ENCODE measurements at places on chromosomes 11 and 22.

DNA sequence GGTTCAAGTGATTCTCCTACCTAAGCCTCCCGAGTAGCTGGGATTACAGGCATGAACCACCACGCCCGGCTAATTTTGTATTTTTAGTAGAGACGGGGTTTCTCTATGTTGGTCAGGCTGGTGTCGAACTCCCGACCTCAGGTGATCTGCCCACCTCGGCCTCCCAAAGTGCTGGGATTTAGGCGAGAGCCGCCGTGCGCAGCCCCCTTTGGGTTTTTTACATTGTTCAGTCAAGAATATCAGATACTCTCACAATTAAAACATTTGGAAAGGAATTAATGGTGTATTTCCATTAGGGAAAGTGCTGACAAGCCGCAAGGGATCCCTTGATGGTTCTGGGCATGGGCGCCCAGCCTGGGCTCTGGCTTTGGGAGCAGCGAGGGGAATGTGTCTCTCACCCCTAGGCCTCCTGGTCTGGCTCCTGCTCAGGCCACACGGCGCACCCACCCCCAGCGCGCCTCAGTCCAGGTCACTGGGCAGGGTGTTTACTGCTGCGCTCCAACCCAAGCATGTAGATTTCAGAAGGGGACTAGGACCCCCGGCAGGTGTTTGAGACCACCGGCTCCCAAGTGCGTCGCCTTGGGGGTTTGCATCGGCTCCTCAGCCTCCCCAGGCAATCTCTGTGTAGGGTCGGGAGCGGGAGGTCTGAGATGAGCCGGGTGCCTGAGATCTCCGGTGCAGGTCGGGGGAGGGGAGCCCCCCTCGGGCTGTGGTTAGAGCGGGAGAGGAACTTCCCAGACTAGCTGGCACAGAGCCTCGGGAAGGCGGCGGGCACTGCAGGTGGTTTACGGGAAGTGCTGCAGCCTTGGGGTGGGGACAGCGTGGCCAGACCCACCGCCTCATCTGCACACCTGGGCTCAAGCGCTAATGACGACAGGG, 809 bp upstream of the IRF7 start:
- no peak for ATAC-seq

- ATAC-seq: no peak
These were observed 4.8 kb downstream of the PKP3 start for GRCh38 chr11:398826-399225.

DNA sequence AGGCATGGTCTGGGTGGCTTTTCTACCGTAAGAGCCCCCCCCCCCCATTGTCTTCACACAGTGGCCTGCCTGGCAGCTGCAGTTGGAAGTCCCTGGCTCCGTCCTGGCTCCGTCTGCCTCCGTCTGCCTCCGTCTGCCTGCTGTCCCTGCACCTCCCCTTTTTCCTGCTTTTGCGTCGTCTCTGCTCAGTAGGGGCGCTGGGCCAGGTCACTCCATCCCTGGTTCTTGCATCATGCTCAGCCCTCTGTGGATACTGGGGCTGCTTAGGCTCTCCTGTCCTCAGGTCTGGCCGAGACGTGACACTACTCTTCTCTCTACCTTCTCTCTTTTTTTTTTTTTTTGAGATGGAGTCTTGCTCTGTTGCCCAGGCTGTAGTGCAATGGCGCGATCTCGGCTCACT, 27.8 kb downstream of the AP2A2 start:
- no peak for ATAC-seq

DNA sequence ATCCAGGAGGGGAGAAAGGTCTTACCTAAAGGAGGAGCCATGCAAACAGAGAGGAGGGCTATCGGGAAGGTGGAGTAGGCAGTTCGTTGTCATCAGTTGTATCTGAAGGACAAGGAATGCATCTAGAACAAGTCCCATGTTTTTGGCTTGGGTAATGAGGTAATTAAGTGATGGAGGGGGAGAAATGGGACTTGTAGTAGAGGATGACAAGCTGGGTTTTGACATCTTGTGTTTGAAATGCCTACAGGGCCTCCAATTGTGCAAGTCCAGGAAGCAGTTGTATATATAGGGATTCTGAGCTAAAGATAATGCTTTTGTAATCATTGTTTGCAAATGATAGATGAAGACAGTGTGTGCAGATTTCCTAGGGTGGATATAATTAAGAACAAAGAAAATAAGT, 622.8 kb downstream of the NTM start:
- no peak for ATAC-seq

DNA sequence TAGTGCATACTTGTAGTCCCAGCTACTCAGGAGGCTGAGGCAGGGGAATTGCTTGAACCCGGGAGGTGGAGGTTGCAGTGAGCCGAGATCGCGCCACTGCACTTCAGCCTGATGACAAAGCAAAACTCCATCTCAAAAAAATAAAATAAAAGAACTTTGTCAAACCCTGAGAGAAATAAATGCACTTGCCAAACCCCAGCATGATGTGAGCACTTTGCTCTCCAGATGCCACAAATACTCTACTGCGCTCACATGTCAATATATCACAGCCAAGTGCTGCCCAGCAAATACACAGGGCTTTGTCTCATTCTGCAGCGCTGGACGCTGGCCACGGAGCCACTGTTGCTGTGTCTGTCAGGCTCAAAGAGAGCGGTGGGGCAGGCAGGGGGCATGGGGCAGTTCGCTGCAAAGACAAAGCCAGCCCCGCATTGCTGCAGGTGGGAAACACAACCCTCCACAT, 45.1 kb downstream of the AHNAK start:
- no peak for ATAC-seq

DNA sequence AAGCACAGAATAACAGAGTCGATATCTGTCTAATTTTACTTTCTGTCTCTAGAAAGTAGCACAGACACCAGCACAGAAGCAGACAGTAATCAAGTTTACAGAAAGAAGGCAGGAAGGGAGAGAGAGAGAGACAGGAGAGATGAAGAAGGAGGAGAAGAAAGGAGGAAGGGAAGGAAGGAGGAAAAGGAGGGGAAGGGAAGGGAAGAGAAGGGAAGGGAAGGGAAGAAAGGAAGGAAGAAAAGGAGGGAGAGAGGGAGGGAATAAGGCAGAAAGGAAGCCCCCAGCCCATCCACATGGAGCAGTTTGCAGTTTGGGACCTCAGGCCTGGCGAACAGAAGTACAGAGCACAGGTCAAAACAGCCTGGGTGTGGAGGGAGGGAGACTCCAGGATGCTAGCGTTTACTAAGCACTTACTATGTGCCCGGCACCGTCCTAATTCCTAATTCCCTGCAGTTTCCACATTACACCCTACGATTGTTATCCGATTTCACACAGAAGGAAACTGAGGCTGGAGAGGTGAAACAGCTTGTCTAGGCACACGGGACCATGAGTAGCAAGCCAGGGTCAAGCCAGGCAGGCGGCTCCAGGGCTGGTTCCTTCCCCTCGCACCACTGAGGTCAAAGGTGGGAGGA, 46.0 kb upstream of the WNT7B start:
- no peak for ATAC-seq

DNA sequence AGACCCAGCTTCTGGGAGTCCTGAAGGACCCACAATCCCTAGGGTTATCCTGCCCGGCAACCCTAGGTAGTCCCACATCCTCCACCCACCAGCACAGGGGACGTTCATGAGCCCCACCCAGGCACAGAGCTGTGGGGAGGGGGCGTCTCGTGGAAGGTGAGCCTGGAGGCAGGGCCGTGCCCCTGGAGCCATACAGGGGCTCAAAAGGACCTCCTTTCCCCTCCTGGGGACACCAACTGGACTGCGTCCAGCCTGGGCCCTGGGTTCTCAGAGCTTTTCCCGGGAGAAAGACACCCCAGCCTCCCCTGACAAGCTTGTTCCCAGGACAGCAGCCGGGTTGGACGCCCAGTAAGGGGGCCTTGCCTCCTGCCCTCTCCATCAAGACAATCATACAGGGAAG, 78.4 kb downstream of the BRD1 start:
- no peak for ATAC-seq

GRCh38 chr11:69138265-69138664, 17.5 kb upstream of the SMIM38 start:
- ATAC-seq: no peak

DNA sequence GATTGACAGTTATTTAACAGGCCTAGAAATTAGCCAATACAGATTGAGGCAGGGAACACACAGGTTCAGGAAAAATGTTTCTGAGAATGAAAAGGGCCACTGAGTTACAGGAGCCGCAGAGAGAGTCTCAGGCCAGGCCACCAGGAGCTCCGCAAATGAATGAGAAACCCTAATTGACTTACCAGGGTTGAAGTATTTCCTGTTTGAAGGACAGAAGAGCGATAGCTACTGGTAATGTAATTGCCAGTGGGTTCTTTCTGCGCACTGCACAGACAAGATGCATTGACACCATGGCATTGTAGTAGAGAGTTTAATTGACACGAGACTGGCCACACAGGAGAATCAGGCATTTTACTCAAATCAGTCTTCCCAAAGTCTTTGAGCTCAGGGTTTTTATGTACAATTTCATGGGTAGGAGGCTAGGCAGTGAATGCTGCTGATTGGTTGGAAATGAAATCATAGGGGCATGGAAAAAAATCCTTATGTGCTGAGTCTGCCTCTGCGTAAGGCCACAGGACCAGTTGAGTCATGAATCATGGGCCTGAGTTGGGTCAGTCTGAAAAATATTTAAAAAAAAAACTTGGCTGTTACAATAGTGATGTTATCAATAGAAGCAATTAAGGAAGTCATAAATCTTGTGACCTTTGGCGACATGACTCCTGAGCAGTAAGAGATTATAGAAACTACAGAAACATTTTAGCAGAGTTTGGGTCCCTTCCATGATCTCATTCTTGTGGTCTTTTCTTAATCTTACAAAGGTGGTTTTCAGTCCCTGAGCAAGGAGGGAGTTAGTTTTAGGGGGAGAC, 203.8 kb downstream of the CASP12 start:
- ATAC-seq: no peak

DNA sequence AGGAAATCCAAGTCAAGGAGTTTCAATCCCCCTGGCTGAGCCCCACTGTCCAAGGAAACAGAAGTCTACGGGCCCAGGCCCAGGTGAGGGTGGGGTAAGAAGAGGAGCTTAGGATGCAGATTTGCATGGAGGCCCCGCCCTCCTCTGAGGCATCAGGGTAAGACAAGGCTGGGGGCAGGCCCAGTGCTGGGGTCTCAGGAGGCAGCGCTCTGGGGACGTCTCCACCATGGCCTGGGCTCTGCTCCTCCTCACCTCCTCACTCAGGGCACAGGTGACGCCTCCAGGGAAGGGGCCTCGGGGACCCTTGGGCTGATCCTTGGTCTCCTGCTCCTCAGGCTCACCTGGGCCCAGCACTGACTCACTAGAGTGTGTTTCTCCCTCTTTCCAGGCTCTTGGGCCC, 31.3 kb upstream of the IGLL5 start:
- no peak for ATAC-seq

GRCh38 chr11:7579361-7579791, 65.6 kb downstream of the PPFIBP2 start:
- ATAC-seq: no peak

- ATAC-seq: no peak
These were observed 32.5 kb downstream of the MRGPRX2 start for GRCh38 chr11:19027829-19028595.

GRCh38 chr11:16178273-16178672, 178.1 kb downstream of the SOX6 start:
- ATAC-seq: no peak

DNA sequence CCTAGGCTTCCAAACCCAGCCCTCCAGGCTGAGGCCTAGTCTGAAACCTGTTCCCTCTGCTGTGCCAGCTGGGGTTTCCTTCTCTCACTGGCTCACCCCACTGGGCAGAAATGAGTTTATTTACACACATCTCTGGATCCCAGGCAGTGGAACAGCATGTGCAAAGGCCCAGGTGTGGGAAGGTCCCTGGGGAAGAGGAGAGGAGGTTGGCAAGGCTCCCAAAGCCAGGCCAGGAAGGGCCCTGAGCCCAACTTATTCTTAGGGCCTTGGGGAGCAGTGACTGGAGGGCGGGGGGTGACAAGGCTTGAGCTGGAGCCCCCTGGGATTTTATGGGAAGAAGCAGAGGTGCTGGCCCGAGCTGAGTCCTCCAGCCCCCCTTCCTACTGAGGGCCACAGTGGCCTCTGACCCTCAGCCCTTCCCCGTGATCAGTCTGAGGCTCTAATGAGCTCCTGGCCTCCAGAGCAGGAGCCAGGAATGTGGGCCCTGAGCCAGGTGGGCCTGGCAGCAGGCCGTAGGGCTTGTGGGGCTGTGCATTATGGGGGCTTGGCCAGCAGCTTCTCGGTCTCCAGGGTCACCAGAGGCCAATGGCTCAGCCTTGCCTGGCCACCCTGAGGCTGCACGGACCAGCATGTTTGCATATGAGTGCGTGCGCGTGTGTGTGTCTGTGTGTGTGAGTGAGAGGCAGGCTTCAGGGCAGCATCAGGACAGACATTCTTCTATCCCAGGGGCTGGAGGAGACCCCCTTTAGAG, 2.9 kb downstream of the MYO7A start:
- no peak for ATAC-seq

GRCh38 chr22:36447632-36448031, 33.8 kb downstream of the TXN2 start:
- ATAC-seq: no peak

- ATAC-seq: no peak
These were observed 9.7 kb upstream of the PIK3IP1 start for GRCh38 chr22:31302006-31302405.
